Activated CD4-positive, alpha-beta T cell treated with anti-CD3 and anti-CD28 coated beads, Interleukin-2, amount 10 ng/mL, durations not matched to agents 24 days and 14 days (primary cell): ENCODE measurements at places on chromosomes 2 and 18.

- DNase-seq = no peak
Observed at GRCh38 chr2:181474222-181474881, 17.2 kb downstream of the ITGA4 start.

DNA sequence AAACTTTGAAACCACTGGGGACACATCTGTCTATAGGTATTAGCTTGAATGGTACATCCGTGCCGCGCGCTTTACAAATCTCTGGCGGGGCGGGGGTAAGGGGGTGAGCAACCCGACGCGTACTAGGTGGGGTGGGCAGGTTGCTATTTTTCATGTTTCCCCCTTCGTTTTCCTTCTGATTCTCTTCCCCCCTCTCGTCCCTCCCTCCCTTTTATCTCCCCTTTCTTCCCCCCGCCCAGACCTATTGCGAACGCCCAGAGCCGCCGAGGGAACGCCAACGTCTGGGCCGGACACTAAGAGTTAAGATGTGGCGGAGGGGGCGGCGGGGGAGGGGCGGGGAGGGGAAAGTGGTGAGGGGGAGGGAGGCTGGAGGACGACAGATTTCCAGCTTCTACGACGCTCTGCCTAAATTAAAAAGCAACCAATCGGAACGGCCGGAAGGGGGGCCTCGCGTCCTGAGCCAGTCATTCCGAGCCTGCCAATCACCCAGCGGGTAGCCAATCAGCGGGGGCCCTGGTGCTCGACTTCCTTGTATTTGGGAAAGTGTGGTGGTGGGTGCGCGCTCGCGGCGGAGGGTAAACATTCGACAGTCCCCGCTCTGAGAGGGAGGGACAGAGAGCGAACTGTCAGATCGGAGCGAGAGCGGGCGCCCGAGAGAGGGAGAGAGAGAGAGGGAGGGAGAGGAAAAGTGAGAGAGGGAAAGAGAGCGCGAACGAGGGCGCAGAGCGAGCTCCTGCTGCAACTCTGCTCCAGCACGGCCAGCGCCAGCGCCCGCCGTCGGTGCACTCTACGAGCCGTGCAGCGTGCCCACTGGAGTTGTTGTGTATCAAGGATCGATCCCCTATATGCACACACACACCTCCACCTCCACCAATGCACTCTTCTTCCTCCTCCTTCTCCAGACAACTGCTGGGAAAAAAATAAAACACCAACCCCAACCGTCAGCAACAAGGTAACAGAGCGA lies at the start of gene POU3F3:
Gene POU3F3, plus strand, starts transcription at position 582 of the 964 bp plus-strand sequence. CDS start 1,396 bp downstream, outside the sequence.
- peak; percentile 74 for DNase-seq

DNA sequence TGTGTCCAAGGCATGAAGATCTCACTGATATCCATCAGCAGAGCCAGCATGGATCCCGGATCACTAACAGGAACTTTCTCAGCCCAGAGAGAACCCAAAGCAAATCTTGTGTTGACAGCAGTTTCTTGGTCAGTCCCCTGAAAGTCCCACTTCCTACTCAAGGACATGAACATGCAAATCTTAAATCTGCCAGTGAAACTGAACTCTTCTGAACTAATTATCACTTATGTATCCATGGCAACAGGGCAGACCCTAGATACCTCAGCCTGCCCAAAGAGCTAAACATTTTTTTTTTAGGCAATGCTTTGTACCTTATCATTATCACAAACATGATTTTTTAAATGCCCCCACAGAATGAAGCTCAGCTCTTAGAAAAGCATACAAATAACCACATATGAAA lies 127.8 kb upstream of the DDX18 start:
- no peak for DNase-seq

DNA sequence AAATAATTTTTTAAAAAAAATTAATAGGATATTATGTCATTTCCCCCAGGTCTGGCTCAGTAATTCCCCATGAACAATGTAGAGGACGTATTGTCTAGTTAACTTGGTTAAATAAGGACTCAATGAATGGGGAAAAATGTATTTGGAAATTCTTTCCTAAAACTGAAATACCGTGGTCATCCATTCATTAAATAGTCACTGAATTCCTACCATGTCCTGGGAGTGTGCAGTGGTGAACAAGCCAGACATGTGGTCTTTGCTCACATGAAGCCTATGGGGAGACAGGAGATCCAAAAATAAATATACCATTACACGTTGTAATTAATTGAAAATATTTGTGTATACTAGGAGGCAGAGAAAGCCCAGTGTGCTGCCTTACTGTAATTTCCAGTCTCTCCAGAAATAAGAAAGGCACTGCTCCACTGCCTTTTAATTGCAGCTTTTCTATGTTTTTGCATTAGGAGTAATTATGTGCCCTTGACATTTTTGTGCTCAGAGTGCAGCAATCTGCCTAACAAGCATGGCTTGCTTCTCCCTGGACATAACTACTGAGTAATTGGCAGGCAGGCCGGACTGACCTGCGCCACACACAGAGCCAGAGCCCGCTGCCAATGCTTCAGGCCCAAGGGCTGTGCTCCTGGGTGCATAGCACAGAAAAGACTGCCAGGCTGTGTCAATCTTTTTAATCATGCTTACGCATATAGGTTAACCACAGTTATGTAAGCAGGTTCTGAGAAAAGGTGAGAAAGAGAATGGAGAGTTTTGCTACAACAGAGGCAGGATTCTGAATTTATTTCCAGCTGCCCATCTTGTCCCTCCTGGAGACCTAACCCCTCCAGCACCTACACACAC lies 22.2 kb upstream of the TTC39C start:
- DNase-seq = peak; percentile 82

DNA sequence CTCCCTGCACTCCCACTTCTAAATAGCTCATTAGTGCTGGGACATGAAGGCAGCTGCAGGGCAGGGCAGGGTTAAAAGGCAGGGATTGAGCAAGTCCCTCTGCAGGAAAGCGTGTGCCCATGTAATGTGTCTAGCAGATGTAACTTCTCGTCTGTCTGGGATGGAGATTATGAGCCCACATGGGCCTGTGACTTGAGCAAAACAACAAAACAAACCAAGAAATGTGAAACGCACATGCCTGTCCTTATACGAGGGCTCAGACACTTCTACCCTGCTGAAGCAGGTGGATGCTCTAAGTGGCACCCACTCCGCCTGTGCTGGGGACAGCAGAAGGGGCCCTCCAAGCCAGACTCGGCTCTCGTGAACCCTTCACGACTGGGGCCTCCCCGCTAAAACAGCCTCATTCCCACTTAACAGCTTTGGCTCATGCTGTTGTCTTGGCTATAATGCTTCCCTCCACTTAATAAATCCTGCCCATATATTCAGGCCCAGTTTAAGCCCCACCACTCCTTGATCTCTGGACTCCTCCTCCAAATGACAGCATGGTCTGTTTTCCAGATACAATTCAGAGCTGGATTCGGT lies 40.9 kb downstream of the TMEM247 start:
- DNase-seq = no peak

- DNase-seq = no peak
Observed at GRCh38 chr18:26804519-26804918, 61.0 kb downstream of the AQP4 start.

- no peak for DNase-seq
Observed at GRCh38 chr18:58466636-58467205, 162.2 kb downstream of the ALPK2 start.

- DNase-seq = no peak
Observed at GRCh38 chr2:75375646-75376582, 176.6 kb upstream of the TACR1 start.

DNA sequence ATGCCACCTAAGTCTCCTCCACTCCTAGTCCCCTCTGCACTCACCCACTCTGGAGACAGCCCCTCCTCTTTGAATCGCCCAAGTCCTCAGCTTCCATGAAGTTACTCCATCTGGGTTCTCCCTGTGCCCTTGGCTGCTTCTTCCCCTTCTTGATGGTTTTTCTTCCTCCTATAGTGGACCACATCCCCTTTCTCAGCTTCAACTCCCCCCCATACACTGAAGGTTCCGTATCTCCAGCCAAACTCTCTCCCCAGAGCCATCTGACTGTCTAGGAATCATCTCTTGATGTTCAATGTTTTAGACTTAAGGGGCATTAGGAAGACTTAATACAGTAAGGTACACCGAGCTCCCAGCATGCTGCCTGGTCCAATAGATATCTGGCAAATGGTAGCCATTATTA lies 39.6 kb downstream of the EMX1 start:
- no peak for DNase-seq

DNA sequence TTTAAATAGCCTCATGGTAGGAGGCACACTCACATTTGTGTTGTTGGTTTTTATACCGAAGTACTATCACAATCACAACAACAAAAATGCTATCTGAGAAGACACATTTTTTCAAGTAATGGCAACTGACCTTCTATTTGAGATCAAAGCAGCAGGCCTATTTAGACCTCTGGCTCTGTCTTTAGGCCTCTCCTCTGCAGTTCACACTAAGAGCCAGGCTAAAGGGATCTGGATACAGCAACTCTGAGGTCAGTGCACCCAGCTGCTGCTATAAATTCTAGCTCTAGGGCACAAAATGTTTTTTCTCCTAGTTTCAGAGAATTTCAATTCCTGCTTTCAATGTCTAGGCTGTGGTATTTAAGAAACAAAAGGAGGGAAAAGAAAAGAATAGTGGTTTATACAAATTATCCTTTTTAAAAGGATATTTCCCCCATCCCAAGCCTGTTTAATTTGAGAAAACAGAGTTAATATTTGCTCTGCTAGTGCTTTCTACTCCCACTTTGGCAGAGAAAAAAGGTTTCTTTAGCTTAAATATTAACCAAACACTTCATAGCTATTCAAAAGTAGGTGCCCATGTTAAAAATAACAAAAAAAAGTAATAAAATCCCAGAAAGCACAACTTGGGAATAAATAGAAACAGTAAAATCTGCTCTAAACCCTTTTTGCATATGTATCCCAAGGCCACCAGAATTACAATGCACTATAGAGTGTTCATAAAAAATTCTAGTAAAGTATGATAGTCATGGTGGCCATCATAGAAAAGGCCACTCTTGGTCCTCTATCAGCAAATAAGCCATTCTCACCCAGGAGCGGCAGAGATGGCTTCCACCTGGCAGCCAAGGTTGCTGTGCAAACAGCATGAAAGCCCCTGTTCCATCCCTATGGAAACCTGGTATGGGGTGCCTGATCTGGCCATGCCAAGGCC lies 293.6 kb upstream of the SESTD1 start:
- no peak for DNase-seq

DNA sequence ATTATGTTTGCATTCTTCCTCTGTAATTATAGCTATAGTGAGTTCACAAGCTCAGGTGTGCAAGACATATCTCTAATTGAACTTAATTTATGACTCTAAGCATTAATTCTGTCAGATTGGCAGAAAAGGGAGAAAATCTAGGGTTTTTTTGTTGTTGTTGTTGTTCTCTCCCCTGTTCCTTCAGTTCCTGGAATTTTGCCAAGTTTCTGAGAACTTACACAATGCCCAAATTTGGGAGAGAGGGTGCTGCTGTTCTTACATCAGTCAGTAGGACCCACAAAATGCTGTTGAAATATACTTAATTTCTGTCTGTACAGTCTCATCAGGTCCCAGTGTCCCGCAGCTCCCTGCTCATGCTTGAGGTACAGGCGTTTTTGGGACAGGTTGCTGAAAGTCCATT lies 221.8 kb upstream of the RBMS1 start:
- DNase-seq = no peak

DNA sequence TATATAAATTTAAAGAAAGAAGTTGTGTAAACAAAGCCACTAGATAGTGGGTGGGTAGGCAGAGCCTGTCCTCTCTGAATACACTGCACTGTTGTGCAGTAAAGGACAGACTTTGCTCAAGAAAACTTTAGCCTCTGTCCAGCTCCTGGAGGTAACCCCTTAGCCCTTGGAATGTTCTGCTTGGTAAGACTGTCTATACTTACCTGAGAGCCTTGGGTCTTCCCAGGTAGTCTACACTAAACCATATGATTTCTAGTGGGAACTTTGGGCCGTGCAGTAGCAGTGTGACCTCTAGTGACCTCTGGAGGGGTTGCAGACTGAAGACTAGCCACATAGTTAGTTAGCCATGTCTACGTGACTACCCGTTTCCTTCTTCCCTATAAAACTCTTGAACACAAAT lies 678.3 kb upstream of the NRXN1 start:
- DNase-seq = no peak

DNA sequence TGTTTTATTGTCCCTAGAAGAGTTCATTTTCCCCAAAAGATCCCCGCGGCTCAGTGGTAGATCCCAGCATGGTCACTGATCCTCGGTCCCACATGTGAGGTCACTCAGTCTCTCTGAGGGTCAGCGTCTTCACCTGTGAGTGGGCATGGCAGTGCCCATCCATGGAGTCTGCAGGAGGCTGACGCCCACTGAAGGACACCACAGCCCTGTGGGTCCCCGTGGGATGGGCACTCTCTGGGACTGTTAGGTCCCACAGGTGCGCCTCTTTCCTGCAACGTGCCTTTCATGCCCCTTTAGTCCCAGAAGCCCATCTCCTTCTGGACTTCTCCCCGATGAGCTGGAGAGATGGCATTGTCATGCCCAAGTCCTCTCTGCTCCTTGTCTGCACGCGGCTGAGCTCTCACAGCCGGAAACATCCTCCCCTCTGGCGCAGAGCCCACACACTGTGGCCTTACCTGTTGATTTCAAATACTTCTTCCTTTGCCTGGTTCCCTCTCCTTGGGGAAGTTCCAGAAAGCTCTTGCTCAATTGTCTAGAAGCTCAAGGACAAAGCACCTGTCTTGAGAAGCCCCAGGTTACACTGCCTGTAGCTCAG lies 75.9 kb downstream of the PTGR3 start:
- DNase-seq = no peak

GRCh38 chr2:17620280-17620679 lies 79.8 kb downstream of the VSNL1 start:
- DNase-seq = no peak

DNA sequence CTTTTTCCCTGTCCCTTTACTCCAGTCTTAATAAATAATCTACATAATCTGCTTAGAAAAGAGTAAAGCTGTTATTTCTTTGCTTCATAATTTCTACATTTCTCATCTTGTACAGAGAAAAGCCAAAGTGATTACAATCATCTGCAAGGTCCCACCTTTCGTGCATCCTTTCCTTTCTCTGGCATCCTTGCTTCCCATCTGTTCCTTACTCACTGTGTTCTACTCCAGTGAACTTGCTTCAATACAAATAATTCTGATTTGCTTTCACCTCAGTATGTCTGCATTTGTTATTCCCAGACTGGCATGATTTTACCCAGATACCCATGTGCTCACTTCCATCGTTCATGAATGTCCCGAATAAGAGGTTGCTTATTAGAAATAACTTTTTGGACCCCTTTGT lies 99.4 kb upstream of the DSEL start:
- DNase-seq = no peak

DNA sequence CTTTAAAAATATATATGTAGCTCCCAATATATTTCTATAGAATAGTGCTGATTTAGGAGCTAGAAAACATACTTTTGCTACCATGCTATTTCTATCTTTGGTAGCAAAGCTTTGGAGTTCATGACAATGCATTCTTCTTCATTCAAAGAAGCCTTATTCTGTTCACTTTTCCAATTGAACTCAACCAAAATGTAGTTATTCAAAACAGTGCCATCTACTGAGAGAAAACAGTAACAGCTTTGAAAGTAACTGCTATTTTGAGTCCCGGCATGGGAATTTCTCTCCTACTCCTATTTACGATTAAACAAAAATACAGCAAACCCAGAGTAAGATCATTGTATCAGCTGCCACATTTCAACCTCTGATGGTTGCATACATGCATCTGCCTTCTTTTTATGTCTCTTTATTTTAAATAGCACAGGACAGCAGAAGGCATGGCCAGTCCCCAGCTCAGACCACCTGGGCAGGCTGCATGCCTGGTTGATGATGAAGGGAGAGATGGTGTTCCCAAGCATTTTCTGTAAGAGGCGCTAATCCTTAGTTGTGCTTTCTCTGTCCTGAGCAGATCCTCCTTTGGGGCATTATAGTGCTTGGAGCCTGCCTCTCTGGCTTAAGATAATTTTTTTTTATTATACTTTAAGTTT lies 69.7 kb upstream of the SULT1C3 start:
- DNase-seq = no peak
